ENCODE measurements at places on chromosomes 5 and 9. TPM values are rescaled to one million over a fixed set of nuclear protein-coding genes. Genes with fewer than 3 reads are reported as not detected.

The KCTD16 gene
- not detected for total RNA-seq

The ECPAS gene
- 110 TPM for total RNA-seq

The NRG2 gene
- not detected for total RNA-seq

The IPPK gene
- total RNA-seq, result 14.8 TPM

DNA sequence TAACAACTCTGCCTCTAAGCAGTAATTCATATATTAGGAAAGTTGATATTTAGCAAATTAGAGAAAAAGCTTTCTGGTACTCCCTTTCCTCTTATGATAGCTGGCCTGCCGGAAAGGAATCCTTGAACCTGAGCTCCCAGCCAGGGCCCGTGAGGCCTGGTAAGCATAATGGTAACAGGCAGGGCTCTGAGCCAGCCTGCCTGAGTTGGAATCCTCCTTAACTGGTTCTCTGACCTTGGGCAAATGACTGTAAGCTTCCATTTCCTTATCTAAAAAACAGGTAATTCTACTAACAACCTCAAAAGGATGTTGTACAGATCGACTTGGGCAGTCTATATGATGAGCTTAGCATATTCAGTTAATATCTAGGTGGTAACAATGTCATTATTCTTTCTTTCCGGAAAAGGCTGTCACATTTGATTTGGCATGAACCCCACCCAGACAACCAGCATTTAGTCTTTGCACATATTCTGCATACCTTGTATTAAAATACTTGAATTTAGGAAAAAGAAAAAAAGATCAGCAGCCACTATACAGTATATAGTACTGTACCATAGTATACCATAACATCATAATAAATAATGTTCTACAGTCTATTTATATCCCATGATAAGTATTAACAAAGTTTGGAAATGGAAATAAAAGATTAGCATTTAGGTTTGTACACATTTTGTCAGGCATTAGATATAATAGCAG, 55.7 kb upstream of the MAP3K1 start:
- DNase-seq, result no peak

GRCh38 chr9:91835216-91835615, 114.8 kb downstream of the ROR2 start:
- DNase-seq, result no peak

- no peak for DNase-seq
Measured at GRCh38 chr9:137302449-137303150, 529 bp upstream of the NRARP start.

DNA sequence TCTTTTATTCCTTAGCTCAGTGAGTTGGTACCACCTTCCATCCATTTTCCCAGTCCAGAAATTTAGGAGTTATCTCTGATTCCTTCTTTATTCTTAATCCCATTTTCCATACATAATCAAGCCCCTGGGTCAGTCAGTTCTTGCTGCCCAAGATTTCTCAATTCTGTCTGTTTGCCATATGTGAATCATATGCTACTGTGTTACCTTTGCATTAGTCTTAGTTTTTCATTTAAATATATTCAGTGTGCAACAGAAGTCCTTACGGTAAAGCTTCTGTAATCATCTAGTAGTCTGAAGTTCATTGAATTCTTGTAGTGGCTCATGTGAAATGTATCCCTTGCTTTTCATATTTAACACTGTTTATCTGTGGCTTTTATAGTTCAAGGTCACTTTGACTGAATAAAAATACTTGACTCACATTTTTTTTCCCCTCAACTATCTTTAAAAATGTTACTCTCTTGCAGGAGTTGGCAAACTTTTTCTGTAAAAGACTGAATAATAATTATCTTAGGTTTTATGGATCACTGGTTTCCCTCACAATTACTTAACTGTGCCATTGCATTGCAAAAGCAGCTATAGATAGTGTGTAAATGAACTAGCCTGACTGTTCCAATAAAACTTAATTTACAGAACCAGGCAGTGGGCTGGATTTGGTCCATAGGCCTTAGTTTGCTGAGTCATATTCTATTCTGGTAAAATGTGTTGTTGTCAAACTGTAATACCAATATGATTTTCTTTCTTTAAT, 6.9 kb downstream of the KIAA1958 start:
- no peak for DNase-seq

GRCh38 chr9:70654144-70654543, 239.7 kb upstream of the KLF9 start:
- DNase-seq, result no peak

DNA sequence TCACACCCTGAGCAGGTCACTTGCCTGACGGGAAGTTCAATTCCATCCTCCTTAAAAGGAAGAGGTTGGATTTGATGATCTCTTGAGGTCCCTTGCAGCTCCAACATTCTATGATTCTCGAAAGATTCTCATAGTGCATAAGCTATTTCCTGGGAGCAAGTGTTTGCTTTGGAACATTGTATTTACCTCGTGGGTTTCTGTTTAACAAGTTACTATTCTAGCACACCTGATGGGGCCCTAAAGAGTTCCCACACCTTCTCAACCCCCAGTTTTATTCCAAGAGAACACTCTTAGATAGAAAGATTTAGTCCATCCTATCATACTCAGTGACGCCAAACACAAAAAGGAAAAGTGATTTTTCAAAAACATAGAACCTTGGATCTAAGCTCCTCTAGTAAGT, 23.4 kb downstream of the NR4A3 start:
- DNase-seq, result no peak

Data from activated T-helper 1 cell treated with anti-CD3 and anti-CD28 coated beads, Interleukin-12 subunit alpha, Interleukin-12 subunit beta, Interleukin-2, Interleukin-4 antibody, amounts not matched to agents 30 ng/mL and 10 ng/mL and 1 ng/mL, durations not matched to agents 14 hours and 24 hours and 36 hours (primary cell).